ENCODE measurements at places on chromosomes 4 and X. TPM values are rescaled to one million over a fixed set of nuclear protein-coding genes. Genes with fewer than 3 reads are reported as not detected.

GRCh38 chr4:88659055-88659889 is 38.4 kb downstream of the NAP1L5 start:
- DNase-seq: peak; percentile 67

GRCh38 chrX:12681047-12681446 is 110.2 kb upstream of the PRPS2 start:
- no peak for DNase-seq

DMRTC1 gene
- not detected for polyA plus RNA-seq

DNA sequence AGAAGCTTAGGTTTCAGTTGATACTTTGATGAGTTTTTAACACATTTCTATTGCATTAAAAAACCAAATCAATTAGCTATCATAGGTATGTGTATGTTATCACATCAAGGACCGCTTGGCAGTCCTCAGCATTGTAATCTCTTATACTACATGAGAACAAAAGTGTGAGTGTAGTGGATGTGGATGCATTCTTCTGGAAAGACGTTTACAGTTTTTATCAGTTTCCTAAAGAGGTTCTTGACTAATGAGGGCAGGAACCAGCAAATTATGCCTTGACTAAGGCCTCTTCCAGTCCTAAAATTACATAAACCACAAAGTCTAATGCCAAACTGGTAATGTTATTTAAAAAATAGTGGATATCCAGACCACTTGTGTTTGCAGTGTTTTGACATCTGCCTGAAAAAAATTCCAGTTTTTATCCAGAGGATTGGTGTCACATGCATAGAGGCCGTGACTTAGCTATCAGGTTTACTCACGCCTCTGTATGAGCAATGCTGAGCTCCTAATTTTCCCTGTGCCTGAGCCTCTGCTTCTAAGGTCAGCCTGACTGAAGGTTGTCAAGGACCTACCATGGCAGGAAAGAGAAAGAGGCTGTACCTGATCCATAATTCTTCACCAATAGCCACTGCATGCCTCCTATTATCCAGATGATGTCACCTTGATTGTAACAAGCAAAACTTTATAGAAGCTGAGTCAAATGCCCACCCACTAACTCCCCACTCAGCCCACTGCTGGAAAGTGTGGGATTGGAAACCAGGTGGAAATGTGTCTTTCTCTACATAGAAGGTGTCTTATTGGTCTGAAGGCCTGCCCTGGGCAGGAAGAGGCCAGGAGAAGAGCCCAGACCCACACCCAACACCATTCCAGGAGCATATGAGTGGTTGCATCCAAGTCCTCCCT is 68.7 kb downstream of the ENPP6 start:
- DNase-seq: no peak

HPSE gene
- polyA plus RNA-seq: 0.72 TPM

GRCh38 chr4:112284166-112284565 is 1.5 kb downstream of the TIFA start:
- no peak for DNase-seq

- DNase-seq: no peak
Observed at GRCh38 chr4:140253556-140254027, 99.6 kb upstream of the MAML3 start.

GRCh38 chr4:88211473-88212252 is 53.2 kb upstream of the ABCG2 start:
- no peak for DNase-seq

GRCh38 chr4:109395694-109396093 is 37.9 kb upstream of the SEC24B start:
- DNase-seq: no peak

DNA sequence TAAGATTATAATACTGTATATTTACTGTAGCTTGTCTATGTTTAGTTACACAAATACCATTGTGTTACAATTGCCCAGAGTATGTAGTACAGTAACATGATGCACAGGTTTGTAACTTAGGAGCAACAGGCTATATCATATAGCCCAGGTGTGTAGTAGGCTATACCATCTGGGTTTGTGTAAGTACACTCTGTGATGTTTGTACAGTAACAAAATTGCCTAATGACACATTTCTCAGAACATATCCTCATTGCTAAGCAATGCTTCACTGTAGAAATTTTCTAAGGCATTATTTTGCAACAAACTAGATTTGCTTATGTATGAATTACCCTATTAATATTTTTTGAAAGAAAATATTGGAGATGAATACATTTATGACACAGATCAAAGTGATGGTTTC is 1390.9 kb downstream of the C4orf33 start:
- DNase-seq: no peak

- DNase-seq: no peak
Observed at GRCh38 chr4:40402556-40402955, 67.4 kb downstream of the CHRNA9 start.

GRCh38 chr4:153465615-153466080 is 512 bp upstream of the TMEM131L start:
- DNase-seq: peak; percentile 37

- DNase-seq: no peak
Observed at GRCh38 chr4:138298866-138299265, 56.7 kb upstream of the SLC7A11 start.

DNA sequence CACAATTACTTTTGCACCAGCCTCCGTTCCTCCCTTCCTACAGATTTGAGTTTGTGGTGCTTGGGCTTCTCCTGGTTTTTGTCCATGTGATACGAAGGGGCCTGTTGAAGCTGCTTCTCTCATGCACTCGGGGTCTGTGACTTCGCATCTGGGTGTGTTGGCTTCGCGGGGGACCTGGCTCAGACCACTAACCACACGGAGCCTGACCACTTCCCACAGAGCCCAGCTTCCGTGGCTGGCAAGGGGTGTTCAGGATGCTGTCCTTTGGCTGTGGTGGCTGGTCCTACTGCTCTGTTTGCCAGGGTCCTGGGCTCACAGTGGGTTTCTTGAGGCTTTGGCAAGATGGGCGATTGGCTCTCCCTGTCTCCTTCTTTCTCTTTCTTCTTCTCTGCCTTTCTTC is 19.8 kb upstream of the XG start:
- no peak for DNase-seq

DNA sequence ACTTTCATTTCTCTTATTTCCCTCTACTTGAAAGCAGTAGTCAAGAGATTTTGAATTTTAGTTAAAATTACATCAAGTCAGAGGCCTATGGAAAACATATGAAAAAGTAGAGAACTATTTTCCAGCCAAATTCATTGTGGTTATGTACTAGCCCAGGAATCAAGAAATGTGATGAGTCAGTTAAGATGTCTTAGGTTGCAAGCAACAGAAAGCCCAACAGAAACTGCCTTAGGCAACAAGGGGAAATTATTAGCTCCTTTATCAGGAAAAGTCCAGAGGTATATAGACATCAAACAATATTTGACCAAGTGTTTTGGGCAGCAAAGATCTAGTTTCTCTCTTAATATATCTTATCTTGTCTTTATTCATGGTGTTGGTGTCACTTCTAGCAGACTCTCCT is 37.8 kb upstream of the FRMD7 start:
- DNase-seq: no peak

GRCh38 chr4:138911909-138912703 is 103.5 kb upstream of the NOCT start:
- peak; percentile 82 for DNase-seq

DNA sequence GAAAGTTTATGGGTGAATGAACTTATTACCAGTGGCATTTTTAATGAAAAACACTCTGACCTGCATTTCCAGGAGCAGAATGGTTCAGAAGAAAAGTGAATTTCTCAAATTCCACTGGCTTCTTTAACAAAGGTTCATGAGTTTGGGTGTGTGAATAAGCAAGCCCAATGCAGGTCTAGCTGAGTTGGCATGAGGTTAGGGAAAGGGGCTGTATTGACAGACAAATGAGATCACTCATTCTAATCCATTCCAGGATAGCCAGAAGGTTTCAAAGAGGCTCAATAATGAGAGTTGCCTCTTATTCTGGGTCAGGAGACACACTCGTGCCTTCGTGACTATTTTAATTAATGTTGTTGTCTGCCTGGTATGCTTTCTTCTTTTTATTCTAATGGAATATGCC is 43.7 kb upstream of the NPY2R start:
- no peak for DNase-seq

TREX2 gene
- polyA plus RNA-seq: 1.2 TPM

DNA sequence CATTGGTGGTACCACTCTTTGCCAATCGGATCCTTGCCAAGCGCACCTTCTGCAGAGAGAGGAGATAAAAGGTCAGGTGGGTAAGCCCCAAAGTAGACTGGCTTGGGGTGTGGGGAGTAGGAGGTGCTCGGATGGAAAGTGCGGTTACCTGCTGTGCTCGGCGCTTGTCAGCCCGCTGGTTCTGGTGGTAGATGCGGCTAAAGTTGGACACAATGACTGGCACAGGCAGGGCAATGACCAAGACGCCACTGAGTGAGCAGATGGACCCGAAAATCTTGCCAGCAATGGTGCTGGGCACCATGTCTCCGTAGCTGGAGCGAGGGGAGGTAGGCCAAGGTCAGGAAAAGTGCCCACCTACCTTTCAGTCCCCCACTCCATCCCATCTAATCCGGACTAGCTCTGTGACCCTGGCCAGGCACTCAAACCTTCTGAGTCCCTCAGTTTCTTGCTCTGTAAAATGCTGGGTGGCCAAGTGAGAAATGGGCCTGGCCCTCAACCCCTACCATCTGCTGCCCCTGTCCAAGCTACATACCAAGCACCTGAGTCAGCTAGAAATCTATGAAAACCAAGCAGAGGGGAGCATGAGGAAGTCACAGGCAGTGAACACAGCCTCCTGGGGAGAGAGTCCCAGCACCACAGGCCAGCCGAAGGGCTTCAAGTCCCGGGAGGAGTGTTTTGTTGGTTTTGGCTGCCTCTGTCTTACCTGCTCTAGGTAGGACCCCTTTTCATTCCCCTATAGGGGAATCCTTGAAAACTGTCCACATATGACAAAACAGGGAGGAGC is 4.7 kb downstream of the KCND1 start:
- DNase-seq: no peak

SPIN3 gene
- 10.3 TPM for polyA plus RNA-seq

GATB gene
- polyA plus RNA-seq: 12.0 TPM

DNA sequence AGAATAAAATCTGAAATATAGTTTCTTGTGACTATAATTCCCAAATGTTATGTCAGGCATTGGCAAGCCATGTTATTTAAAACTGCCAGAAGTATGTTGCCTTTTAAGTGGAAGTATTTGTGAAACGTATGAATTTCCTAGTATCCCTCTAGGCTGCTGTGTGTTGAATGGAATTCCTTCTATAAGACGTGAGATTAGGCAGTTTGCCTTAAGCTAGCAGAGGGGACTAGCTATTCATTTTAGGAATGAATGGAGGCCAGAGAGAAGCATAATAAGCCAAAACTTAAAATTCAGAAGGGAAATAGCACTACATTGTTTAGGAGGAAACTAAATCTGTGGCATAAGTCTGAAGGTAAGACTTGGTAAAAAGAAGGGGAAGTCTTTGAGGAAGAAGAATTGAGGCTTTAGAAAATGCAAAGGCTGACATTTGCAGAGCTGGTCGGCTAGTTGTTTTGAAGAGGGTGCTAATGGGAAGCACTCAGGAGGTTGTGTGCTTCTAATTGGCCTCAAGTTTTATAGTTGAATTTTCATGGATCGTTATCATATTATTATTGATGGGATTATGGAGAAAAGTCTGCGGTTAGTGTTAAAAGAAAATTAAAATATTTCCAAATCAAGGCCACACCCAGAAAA is 57.1 kb downstream of the TMEM131L start:
- no peak for DNase-seq

- DNase-seq: no peak
Observed at GRCh38 chr4:15161439-15161838, 159.2 kb downstream of the CPEB2 start.

- DNase-seq: no peak
Observed at GRCh38 chr4:7167706-7168105, 24.6 kb upstream of the SORCS2 start.

DNA sequence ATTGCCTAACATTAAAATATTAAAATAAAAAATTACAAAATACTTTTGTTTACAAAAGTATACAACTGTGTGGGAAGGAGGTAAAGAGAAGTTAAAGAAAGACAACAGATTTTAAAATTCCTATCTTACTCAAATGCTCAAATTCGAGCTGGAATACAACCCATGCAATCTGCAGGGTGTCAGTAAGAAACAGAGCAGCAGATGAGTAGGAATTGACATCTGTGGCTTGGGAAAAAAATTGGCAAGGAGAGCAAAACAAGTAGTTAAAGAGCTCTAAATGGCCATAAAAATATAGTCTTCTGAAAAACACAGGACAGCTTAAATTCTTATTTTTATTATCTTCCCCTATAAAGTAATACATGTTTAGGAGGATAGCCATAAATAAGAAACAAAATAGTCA is 1609.0 kb upstream of the AGA start:
- DNase-seq: no peak

DNA sequence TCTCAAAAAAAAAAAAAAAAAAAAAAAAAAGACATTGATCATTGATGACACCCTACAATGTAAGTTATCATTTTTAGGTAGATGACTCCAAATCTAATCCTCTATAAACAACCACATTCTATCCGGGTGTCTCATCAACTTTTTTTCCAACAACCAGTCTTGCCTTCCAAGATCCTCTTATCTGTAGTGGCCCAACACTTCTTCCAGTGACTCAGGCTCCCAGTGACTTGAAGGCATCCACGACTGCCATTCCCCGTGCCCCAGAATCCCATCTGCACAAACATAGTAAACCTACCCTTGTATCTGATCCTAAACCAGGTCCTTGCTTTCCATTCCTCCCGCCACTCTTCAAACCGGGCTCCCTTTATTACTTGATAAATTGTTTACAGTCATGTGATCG is 15.6 kb upstream of the TSPAN5 start:
- no peak for DNase-seq

DNA sequence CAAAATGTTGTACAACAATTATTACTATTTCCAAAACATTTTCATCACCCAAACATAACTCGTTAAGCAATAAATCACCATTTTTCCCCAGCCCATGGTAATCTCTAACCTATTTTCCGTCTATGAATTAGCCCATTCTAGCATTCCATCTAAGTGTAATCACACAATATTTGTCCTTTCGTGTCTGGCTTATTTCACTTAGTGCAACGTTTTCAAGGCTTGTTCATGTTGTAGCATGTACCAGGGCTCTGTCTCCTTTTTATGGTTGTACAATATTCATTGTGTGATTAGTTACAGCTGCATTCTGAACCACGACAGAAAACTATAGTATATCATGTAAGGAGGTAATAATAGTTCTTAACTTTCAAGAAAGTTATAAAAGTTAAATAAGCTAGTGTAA is 656.0 kb upstream of the HS3ST1 start:
- no peak for DNase-seq

SHROOM2 gene
- 0.21 TPM for polyA plus RNA-seq

GRCh38 chr4:84966382-84967242 is at the start of gene WDFY3:
Gene WDFY3, minus strand, starts transcription at chr4:84966690. Its CDS starts 106,099 bp downstream, at chr4:84860591.
- DNase-seq: peak; percentile 82

DNA sequence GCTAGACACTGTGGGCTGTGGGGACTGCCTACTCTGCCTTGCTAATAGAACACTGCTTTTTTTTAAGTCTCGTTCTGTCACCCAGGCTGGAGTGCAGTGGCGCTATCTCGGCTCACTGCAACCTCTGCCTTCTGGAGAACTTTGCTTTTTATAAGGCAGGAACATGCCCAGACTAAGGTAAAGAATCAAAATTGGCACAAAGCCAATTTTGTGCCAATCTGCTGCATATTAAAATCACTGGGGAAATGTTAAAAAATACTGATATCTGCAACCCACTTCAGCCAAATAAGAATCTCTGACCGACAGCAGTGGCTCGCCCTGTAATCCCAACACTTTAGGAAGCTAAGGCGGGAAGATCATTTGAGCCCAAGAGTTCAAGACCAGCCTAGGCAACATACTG is 36.5 kb upstream of the CEP135 start:
- DNase-seq: no peak

XAGE2 gene
- not detected for polyA plus RNA-seq
